ENCODE measurements at places on chromosomes 16 and 17.

DNA sequence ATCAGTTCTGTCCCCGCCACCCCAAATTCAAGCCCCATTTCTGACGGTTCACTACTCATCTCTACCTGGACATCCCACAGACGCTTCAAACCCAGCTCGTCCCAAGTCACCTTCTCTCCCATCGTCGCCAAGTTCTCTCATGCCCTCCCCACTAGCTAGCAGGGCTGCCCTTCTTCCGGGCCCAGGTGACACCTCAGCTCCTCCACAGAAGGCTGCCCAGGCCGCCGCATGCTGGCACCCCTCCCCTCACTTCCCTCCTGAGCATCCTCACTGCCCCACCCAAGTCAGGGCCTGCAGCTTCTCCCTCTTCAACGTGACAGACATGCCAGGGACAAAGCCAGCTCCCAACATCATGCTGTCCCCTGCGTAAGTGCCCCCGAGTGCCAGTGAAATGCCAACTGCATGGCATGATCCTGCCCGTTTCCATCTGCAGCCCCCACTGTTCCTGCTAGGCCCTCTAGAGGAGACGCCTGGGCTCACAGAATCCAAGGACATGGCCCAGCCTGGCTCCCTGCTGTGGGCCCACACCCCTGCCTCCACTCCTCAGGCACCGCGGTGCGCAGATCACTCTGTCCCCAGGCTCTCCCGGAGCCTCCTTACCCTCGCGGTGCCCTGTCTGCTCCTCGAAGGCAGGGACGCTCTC, 5.9 kb downstream of the CYB561 start:
- DNase-seq: no peak

DNA sequence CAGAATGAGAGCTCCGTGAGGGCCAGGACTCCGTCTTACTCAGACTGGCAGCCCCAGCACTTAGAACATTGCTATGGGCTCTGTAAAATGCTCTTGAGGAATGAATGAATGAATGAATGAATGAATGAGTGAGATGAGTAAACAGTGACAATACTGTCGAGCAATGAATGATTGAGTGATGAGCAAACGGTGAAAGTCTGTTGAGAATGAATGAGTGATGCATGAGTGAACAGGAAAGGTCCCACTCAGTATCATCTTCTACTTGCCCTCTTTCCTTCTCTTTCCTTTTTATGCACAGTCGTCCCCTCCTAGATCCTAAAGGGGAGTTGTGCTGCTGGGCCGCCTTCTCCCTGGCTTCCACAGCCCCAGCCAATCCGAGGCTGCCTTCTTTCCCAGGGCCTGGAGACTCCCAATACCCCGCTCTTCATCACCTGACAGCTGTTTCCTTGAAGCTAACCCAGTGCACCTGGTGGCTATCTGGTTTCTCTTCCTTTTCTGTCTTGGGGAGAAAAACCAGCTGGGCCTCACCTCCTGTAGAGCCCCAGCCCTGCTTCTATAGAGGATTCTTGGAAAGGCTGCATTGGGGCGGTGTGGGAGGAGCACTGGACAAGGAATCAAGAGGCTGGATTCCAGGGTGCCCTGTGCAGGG, 32.7 kb upstream of the CACNG1 start:
- DNase-seq: no peak

GRCh38 chr16:4214215-4214621, 27.7 kb downstream of the SRL start:
- no peak for DNase-seq

- DNase-seq: peak; percentile 78
These were observed 35.1 kb downstream of the MFSD11 start for GRCh38 chr17:76772842-76773525.

DNA sequence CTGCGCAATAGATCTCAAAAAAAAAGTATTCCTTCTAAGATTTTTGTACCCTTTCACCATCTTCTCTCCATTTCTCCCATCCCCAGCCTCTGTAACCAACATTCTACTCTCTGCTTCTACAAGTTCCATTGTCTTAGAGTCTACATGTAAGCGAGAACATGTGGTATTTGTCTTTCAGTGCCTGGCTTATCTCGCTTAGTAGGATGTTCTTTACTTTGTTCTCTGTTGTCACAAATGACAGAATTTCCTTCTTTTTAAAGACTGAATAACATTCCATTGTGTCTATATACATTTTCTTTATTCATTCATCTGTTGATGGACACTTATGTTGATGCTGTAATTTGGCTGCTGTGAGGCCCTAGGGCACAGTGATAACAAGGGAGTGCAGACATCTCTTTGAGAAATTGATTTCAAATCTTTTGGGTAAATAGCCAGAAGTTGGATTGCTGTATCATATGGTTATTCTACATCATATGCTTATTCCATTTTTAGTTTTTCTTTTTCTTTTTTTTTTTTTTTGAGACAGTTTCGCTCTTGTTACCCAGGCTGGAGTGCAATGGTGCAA, 37.7 kb upstream of the MYH10 start:
- no peak for DNase-seq

- no peak for DNase-seq
These were observed 164.4 kb upstream of the CIBAR2 start for GRCh38 chr16:85276721-85277120.

DNA sequence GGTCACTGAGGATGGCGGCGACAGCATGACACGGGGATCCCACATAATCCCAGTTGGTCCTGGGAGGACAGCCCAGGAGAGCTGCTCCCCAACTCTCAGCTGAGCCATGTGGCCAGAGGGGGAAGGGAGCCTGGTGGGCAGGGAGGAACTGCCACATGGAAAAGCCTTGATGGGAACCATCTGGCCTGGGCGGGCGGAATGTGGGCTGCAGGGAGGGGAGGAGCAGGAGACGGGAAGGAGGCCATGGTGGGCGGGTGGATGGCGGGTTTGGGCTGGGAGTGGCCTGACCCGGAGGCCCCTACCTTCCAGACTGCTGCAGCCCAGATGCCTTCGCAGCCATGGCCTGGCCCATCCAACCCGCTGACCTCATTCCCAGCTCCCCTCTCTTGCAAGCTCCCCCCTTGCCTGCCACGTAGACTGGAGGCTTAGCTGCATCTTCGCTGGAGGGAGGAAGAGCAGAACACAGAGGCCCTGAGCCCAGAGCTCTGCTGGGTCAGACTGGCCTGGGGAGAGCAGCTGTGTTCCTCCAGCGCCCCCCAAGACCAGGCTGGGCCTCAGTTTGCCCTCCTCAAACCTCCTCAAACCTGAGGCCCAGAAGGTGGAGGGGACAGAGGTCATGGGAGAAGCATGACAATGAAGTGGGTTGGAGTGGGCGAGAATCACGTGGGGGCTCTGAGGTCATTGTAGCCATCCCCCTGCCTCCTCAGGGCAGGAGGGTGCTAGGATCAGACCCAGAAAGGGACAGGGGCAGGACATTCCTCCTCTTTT, 8.2 kb upstream of the COL1A1 start:
- no peak for DNase-seq

GRCh38 chr16:84041881-84042280, 714 bp downstream of the SLC38A8 start:
- DNase-seq: no peak

- no peak for DNase-seq
These were observed 113.3 kb downstream of the IRF8 start for GRCh38 chr16:86012221-86012620.

GRCh38 chr16:52237823-52238222, 309.1 kb downstream of the TOX3 start:
- no peak for DNase-seq

GRCh38 chr17:44924107-44924544, 8.8 kb upstream of the GFAP start:
- no peak for DNase-seq

DNA sequence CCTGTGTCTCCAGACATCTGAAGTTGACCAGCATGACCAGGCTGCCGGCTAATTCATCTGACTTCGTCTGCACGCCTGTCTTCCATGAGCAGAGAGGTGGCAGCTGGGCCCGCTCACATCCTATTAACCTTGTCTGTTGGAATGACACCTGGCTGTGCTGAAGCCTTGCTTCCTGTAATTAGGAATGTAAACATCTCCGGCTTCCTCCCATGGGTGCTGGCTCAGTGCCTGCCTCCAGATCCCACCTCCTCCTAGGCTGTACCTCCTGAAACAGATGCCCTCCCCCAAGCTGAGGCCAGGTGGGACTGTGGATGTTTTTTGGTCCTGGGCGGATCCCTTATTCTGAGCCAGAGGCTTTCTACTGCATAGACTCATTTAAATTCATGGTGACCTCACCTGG, 296.3 kb downstream of the HS3ST4 start:
- DNase-seq: no peak

DNA sequence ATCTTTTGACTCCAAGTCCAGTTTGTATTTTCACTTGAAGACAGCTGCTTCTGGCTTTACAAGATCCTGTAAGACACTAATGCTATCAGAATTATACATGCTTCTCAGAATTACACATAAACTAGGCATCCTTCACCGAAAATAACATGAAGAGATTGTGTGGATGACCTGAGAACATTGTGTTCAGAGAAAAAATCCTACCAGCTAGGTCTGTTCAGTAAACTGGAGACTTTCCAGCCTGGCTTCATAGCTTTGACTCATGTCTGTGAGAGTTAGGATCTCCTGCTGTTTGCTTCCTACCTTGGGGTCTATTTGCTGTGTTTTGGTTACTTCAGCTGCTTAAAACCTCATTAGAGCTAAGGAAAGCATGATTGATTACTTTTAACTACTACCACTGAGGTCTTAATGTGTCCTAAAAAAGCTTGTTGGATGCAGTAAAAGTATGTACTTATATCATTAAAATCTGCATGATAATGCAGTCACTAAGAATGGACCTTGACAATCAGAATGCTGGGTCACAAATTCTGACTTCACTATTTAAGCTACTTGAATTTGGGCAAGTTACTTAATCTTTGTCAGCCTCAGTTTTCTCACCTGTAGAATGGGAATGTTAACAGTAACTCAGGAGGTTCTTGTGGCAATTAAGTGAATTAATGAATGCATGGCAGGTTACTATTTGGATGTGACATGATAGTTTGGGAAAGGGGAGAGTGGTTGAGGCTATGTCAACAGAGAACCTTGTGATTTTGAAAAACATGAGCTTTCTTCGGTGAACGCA, 8.0 kb upstream of the MYH13 start:
- DNase-seq: no peak

- no peak for DNase-seq
These were observed 12.1 kb upstream of the ZFHX3 start for GRCh38 chr16:73059779-73060615.

DNA sequence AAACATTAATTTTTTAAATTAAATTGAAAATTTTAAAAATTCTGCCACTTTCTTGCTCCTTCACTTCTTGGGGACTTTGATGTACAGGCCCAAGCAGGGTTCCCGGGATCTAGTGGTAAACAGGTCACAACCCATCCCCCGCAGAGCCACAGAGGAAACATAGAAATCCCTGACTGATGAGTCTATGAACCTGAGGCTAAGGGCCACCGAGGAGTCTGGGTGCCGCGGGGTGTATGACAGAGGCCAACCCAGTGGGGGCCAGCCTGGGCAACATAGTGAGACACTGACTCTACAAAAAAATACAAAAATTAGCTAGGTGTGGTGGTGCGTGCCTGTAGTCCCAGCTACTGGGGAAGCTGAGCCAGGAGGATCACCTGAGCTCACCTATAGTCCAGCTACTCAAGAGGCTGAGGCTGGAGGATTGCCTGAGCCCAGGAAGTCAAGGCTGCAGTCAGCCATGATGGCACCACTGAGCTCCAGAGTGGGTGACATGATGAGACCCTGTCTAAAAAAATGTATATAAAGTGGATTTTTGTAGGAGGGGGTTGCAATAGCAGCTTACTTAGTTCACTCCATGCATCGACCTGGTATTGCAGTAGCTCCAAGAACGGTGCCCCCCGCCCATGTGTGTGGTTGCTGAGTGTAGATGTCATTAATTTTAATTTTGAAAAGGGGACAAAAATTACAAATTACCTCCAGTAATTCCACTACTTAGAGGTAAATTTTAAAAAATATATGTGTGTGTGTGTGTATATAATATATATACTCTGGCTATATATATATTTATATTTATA, 9.2 kb upstream of the FLYWCH1 start:
- DNase-seq: no peak

GRCh38 chr17:54996441-54996840, 27.9 kb downstream of the STXBP4 start:
- no peak for DNase-seq

GRCh38 chr16:66515596-66516508, 34.1 kb downstream of the TK2 start:
- peak; percentile 63 for DNase-seq

DNA sequence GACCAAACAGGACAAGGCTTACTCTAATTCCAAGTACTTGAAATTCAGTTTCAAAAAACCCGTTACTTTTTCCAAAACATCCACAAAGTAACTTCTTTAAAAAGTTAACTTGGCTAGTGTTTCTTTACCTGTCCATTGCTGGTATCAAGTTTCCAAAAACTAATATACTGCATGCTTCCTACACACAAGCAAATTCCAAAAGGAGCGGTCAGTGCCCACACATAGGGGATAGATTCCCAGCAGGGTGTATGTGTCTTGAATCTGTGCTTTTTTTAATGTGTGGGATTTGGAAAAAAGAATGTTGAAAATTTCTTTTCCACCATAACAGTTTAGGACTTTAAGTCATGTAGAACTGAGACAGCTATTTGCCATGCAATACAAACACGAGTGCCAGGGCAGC, 367.8 kb upstream of the SOX9 start:
- no peak for DNase-seq

DNA sequence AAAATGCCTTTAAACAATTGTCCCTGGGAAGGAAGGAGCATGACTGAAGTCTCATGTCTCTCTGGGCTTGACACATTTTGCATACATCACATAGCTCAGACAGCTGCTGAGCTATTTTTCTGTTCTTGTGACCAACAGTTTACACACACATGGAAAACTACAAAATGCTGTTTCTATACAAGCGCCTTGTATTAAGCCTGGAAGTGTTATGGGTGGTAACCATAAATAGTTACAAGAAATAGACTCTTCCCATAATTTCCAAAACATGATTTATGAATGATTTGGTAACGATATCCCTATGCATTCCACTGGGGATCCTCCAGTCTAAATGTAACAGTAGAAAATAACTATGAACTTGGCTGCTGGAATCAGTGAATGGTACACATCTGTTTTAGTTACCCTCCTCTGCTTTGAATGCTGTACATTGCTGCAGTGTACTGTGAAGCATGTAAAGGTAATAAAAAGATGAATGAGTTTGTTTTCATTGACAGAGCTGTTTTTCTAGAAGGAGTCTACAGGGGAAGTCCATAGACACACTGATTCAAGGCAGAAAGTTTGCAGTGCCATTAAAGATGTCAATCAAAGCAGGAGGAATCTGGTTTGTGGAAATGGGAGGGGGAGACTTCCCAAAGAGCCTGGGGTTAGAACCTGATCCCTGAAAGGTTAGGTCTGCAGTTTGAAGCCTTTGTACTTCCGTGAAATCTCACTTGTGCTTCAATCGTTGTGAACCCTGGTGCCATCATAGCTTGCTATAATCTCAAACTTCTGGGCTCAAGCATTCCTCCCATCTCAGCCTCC, 5.0 kb downstream of the ACSF2 start:
- no peak for DNase-seq

DNA sequence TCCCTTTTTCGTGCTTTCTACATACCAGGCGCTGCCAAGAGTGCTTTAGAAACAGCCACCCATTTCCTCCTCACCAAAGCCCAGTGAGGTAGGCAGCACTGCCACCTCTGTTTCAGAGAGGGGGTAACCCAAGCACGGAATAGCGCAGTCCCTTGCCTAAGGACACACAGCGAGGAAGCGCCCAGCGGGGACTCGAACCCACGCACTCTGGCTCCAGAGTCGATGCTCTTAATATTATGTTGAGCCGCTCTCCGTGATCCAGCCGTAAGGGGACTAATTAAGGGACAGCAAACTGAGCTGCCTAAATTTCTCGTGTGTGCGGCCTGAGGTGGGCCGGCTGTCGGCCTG, 497 bp downstream of the CES1 start:
- no peak for DNase-seq

Data from hematopoietic multipotent progenitor cell treated with erythropoietin and hydrocortisone succinate and interleukin-3 and kit ligand, for 6 days (in vitro differentiated cells).